ENCODE measurements at places on chromosomes 11 and 22.

GRCh38 chr11:118229274-118229847 lies 4.5 kb upstream of the JAML start:
- DNase-seq: no peak

GRCh38 chr11:406796-407650 lies 7.8 kb downstream of the SIGIRR start:
- DNase-seq: peak; percentile 84

- DNase-seq: no peak
Observed at GRCh38 chr22:40922484-40923303, 28.5 kb upstream of the RBX1 start.

DNA sequence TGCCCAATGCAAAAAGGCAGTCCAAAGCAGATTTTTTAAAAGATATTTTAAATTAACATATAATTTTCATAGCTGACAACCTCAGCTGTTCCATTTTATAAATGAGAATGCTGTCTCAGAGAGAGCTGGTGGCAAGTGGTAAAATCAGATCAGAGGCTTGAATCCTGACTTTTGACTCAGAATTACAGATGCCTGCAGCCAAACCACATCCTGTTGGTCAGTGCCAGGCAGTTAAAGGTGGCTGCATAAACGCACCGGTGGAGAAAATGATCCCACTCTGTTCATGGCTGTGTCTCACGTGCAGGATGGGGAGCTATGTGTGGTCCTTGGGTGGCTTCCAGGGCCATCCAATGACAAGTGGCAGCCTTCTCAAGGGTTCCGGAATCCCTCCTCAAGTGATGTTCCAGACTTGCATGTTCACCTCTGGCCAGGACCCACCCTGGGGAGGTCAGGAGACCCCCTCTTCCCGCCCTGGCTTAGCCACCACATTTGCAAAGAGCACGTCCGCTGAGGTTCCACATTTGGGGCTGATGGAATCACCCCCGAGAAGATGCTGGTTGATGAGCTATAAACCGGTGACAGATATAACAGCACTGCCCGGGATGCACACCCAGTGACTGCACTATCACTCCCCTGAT lies 155.5 kb downstream of the SHANK2 start:
- no peak for DNase-seq

DNA sequence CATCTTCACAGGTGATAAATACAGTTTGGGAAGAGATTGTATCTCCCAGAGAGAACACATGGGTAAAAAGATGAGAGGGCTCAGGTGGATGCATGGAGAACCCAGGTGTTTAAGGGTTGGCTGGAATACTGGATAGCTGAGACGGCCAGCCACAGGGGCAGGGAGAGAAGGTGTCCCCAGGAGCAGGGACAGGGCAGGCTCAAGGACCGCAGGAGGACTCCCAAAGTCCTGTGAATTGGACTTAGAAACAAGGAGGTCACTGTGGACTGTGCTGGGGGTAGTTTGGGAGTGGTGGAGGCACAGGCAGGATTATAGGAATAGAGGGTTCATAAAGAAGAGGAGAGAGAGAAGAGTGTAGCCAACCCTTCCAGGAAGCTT lies 103.8 kb upstream of the PARVA start:
- DNase-seq: no peak

- peak; percentile 21 for DNase-seq
Observed at GRCh38 chr11:61890529-61891330, 615 bp downstream of the FADS3 start.

- no peak for DNase-seq
Observed at GRCh38 chr11:69372589-69373250, 78.8 kb downstream of the MYEOV start.

DNA sequence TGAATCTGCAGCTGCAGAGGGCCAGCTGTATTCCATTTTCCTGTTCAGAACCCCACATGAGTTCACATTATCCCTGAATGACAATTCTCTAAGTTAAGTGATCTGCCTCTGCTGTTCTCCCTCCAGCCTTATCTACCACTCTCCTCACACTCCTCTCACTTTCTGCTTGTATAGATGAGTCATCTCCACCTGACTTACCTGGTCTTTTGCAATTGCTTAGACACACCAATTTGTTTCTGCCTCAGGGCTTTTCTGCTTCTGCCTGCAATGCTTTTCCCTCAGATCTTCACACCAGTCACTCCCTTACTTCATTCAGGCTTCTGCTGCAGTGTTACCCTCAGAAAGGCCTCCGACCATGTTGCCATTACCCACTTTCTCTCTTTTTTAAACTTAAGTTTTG lies 118.1 kb downstream of the ATM start:
- DNase-seq: no peak

GRCh38 chr11:8218840-8219239 lies 44.8 kb downstream of the LMO1 start:
- no peak for DNase-seq

DNA sequence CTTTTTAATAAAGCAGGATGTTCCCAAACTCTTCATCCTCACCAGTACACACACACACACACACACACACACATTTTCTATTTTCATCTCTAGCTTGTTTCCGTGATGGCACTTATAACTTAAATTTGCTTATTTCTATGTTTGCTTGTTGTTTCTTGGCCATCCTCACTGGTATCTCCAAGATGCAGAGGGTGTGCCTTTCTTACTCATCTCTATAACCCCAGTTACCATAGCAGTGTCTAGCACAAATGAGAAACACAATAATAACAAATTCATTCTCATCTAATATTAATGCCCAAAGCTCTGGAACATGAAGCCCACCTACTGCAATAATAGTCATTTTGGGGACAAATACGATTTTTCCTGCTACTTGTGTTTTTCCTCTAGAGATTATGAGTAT lies 156.3 kb downstream of the GRM5 start:
- DNase-seq: no peak

GRCh38 chr11:944711-945470 lies 19.2 kb downstream of the AP2A2 start:
- no peak for DNase-seq

DNA sequence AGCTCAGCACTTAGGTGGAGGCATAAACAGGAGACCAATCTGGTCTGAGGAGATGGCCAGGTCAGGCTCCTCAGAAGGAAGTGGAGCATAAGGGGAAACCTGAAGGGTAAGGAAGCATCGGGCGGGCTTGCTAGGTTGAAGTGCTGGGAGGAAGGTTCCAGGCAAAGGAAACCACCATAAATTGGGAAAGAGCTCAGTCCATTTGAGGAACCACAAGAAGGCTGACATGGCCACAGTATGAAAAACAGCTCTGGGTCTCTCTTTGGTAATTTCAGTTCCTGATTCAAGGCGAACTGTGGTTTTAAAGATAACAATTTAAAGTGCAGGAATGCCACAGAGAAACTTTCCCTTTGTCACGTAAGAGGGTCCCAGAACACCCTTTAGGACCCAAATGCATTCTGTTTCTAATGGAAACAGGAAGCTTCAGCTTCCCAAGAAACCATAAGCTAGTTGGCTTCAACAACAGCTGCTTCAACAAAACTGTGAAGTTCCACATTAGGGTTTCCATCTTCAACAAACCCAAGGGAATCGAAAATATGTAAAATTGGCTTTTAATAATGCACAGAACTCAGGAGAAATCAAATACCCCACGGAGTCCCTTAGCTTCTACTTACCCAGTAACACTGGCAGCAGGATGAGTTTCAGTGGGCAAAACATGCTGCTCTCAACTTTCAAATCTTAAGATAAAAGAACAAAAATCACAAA lies 10.4 kb downstream of the JAML start:
- DNase-seq: no peak

DNA sequence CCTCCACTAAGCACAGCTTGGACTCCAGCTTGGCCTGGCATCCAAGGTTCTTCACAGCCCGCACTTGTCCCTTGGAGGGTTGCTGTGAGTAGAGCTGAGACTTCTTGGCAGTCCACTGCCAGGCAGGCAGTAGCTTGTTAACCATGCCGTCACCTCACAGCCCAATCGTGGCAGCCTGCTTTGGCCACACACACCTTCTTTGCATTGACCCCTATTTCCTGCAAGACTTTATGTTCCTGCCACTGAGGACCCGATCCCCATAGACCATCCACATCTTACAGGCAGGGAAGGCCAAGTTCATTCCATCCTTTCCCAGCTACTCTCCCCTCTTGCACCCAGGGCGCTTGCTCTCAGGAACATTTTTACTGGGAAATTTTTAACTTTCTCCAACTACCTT lies 2.5 kb upstream of the PYGM start:
- DNase-seq: no peak

- no peak for DNase-seq
Observed at GRCh38 chr11:57217053-57217452, 20.0 kb downstream of the APLNR start.

DNA sequence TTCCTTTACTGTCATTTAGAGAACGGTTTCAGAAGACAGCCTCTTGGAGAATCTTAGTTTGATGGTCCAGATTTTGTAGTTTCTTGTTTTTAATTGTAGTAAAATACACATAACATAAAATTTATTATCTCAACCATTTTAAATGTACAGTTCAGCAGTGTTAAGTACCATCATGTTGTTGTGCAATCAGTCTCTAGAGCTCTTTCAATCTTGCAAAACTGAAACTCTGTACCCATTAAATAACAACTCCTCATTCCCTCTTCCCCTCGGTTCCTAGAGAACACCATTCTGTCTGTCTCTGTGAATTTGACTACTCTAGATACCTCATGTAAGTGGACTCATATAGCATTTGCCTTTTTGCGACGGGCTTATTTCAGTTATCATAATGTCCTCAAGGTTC lies 69.8 kb downstream of the GRIK4 start:
- no peak for DNase-seq

- peak; percentile 41 for DNase-seq
Observed at GRCh38 chr11:1202776-1203504, 19.9 kb upstream of the MUC5B start.

- DNase-seq: no peak
Observed at GRCh38 chr11:46247659-46248058, 29.8 kb upstream of the CREB3L1 start.

- DNase-seq: no peak
Observed at GRCh38 chr11:34502949-34503348, 10.6 kb downstream of the ELF5 start.

DNA sequence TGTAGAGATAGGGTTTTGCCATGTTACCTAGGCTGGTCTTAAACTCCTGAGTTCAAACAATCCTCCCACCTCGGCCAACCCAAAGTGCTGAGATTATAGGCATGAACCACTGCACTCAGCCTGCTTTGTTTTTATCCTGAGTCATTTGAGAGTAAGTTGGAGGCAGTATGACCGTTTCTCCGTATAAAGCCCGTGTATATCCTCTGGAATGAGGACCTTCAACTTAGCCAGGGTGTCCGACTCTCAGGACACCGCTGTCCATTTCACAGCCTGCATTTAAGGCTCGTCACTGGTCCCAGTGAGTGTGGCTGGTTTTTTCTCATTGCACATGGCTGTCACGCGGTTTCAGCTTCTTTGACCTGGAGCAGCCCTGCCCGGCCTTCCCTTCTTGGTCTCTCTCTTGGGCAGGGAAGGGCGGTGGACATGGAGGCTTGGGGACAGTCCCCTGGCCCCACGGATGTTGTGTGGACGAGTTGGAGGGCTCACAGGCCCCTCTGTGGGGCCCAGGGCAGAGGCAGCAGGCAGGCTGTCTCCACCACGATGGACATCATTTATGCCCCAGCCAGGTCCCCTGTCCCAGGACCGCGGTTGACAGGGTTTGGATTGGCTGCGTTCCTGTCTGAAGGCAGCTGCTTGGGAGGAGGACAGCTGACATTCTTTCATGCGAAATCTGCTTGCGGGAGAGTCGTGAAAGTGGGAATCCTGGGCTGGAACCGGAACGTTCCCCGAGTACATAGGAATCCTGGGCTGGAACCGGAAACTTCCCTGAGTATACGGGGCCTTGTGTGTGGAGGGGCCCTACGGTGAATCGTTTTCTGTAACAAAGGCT lies 93.3 kb downstream of the KCNQ1 start:
- no peak for DNase-seq

- DNase-seq: no peak
Observed at GRCh38 chr11:1511937-1512496, 25.4 kb upstream of the MOB2 start.

Measured in activated T-helper 9 cell treated with anti-CD3 and anti-CD28 coated beads, Interleukin-2, amount 50 U/mL, for 16 hours (primary cell).